ENCODE measurements at places on chromosomes 3 and 15.

GRCh38 chr3:195616681-195617080 is 32.9 kb upstream of the APOD start:
- no peak for DNase-seq

DNA sequence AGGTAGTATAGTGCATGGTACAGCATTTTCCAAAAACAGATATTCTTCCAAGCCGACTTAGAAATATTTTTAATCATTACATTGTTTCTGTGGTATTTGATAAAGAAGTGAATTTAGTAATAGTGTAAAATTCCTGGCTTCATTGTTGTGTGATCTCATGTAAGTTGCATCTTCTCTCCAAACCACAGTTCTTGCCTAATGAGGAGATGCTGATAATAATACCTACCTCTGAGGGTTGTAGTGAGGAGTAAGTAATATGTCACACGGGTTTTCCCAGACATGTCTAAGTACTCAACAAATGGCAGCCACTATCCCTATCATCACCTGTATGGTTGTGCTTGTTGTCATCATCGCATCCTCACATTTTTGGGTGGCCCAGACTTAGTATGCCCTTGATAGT is 167.3 kb downstream of the SLCO3A1 start:
- DNase-seq, result no peak

GRCh38 chr15:54884312-54884711 is 312.4 kb downstream of the RSL24D1 start:
- no peak for DNase-seq

GRCh38 chr3:46143951-46144473 is 64.1 kb downstream of the CCR1 start:
- no peak for DNase-seq

GRCh38 chr3:32414522-32415202 is 23.0 kb downstream of the CMTM7 start:
- no peak for DNase-seq

DNA sequence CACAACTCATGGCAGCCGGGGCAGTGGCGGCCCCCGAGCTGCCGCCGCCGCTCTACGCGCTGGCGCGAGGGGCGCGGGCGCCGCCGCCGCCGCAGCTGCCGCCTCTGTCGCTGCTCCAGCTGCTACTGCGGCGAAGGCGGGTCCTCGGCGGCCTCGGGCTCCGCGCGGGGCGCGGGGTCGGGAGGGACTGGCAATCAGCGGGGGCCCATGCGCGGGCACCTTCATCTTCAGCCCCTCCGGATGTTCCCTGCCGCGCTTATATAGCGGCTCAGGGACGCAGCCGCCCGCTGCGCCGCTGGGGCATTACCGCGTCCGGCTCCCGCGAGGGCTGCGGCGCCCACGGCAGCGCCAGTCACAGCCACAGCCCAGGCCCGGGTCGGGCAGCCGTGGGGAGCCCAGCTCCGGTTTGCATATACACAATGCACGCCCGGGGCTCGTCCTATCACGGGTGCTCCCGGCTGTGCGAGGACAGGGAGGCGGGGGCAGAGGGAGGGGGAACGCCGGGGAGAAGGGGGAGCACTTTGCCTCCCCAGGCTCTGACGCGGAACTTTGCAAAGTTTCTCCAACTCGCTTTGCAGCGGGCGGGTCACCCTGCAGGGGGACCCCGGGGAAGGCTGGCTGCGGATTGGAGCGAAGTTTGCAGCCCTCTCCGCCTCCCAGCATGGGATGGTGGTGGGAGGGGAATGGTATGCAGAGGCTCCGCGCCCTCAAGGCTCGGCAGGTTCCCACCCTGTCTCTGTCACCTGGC is at the start of gene VGLL3:
TSS of gene VGLL3 (minus strand) at position 416 of the 748 bp plus-strand sequence. CDS start at position 10, 406 bp downstream.
- DNase-seq, result peak; percentile 63

DNA sequence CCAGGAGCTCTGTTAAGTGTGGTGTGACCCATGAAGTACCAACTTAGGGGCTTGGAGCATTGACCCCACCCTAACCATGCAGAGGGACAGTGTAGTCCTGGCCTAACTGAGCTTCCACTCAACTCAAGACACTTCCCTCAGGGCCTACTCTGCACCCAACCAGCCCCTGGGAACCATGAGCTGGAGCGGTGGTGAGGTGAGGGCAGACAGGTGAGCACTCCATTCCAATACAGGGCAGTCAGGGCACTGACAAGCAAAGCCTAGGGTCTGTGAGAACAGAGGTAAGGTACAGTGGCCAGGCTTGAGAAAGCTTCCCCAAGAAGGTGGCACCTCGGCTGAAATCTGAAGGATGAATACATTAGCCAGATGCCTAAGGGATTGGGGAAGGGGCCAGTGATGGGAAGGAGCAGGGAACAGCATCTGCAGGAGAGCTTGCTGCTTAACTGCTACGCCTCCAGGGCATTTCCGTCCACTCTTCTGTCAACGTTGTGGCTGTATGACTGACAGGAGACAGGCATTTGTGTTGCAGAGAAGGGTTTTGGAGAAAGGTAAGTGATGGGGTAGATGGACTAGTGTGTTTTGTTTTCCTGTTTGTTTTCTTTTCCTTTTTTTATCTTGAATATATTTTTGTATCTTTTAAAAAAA is 243.5 kb upstream of the TRIM42 start:
- DNase-seq, result no peak

DNA sequence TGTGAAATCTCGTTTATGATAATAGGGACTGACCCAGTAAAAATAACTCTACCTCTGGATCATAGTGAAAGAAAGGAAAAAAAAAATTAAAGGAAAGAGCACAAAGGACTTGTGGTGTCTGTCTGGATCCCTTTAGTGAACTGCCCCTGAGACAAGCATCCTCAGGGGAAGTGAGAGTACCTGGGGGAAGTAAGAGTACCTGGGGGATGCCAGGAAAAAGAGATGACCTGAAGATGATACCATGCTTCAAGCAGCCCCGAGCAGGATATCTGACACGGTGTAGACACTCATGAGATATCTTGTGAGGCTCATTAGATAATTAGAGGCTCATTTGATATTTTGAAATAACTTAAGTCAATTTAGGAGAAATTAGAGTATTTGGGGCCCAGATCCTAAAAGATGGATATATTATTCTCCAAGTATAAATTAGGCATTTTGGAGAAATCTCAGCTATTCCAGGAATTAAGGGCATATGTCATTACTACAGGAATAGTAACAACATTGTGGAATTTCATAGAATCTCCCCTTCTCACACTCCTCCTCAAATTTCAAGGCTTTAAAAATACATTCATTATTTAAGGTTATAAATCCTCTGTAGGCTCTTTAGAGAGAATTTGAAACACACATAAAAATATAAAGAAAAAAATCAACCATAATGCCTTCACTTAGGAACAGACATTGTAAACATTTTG is 36.3 kb upstream of the PSMD6 start:
- no peak for DNase-seq

DNA sequence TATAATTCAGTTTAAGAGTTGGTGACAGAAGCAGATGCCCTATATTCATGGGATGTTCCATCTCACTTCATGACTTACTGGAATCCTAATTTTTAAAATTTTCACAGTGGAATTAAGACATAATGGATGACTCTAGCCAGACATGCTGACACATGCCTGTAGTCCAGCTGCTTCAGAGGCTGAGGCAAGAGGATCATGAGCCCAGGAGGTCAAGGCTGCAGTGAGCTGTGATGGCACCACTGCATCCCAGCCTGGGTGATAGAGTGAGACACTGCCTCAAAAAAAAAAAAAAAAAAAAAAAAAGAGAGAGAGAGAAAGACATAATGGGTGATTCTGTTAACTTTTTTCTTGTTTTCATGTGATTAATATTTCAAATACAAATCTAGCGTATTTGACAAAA is 123.6 kb downstream of the KLHL25 start:
- no peak for DNase-seq

DNA sequence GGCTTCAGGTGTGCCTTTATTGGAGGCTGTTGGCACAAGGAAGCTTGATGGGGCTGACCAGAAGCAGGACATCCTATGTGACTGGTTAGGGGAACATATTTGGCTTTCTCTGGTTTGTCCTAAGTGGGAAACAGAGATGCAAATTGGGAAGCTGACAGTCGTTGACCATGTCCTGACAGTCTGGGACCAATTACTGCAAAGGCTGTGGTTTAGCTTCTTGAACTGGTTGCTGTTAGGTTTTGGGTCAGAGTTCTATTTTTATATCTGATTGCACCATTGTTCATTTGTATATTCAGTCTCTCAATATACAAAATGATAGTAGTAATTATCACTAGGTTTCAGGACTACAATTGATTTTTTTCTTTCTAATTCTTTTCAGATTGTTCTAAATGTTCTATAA is 36.8 kb downstream of the SNTN start:
- no peak for DNase-seq

DNA sequence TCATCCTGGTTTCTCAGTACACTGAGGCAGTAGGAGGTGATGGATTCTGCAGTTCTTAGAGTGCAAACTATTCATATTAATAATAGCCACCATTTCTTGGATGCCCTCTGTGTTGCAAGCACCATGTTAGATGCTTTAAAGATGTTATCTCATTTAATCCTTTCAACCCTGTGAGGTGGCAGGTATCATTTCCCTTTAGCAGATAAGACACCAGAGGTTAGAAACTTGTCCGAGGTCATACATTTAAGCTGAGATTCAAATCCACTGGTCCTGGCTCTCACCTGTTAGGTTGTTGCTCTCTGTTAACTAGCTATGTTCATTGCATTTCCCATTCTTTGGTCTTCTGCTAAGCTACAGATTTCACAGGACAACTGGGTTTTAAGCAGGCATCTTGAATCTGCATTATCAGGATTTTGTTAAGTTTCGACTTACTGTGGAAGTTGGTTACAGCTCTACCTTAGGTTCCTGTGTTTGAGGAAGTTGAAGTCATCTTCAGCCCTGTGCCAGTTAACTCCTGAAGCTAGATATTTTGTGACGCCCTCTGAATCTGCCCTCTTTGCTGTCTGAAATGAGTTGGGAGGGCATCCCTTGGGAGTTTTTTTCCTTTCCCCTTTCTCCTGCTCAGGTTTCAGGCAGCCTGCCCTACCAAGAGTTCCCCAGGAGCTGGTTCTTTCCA is 6.4 kb downstream of the PDE8A start:
- DNase-seq, result no peak

DNA sequence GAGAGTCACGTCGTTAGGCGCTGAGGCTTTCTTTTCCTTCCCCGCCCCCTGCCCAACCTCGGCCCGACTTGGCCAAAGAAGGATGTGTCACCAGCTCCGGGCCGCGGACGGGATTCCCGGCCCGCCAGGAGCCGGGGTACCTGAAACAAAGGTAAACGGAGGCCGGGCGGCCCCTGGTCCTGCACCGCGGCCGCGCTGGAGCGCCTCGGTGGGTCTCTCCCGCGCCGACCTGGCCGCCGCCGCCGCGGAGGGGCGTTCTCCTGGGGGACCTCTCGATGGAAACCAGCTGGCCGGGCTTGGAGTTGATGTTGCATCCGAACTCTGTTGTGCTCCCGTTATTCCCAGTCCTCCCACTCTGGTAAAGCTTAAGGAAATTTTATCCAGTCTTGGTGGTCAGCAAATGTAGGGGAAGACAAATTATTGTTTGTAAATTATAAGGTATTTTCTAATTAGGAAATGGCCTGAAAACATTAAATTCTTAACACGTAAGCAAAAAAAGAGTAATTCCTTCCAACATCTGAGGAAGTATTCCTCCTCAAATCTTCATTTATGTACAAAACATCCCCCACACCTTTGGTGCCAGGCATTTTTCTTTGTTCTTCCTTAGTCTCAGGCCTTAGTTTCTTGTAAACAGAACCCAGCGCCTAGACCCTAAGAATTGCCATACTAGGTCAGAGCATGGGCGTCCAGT is 888 bp downstream of the PPP2R3A start:
- no peak for DNase-seq

- no peak for DNase-seq
Observed at GRCh38 chr3:101803173-101803782, 24.3 kb downstream of the NXPE3 start.

DNA sequence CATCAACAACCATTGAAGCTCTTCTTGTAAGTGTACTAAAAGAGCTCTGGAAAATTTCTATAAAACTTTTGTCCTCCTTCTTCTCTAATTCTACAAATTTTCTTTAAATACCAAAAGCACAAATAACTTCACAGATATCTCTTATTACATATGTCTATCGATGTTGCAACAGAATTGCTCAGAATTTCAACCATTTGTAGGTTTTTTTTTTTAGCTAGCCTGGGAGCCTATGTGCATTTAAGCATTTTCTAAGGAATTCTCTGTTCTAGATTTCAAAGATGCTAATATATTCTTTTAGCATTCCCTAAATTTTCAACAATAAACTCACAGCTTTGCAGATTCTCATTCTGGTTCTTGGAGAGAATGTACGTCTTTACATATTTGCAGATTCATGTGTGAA is 774.3 kb upstream of the NR2F2 start:
- no peak for DNase-seq

DNA sequence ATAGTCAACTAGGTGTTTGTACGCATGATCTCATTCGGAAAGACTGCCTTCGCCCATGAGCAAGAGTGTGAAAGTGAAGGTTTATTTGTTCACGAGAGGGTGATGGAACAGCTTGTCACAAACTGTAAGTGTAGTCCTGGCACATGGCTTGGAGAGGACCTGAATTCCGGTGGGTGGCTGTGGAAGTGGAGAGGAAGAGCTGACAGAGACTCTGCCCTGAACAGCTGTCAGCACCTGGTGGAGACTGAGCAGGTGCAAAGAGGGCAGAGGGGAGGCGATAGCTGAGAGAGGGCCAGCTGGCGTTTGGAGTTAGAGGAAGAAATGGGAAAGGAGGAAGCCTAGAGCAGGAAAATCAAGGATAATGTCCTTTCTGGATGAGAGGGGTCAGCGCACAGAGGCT is 155.7 kb downstream of the EEFSEC start:
- no peak for DNase-seq

- DNase-seq, result no peak
Observed at GRCh38 chr15:78425643-78426042, 12.4 kb upstream of the IREB2 start.

GRCh38 chr3:143360244-143360643 is 240.7 kb downstream of the CHST2 start:
- no peak for DNase-seq

DNA sequence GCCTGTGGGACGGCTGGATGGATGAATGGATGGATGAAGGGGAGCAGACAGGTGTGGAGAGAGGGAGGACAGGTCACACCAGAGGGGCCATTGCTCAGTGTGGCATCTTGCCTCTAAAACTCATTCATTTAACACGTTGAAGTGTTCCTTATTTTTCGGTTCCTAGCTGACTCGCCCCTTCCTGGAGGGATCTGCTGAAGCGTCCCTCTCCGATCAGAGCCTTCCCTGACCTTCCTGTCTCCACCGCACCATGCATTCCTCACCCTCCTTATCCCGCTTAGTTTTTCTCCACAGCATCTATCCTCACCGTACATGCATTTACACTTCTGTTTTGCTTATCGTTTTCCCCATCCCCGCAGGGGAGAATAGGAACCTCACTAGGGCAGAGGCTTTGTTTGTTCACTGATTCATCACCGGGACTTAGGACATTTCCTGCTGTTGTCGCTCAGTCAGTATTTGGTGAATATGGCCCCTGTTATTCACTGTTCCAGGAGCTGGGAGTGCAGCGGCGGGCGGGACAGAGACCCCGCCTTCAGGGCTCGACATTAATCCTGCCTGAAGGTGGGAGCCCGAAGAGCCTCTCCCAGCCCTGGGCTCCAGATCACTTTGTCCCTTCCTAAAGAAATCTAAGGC is 32.0 kb downstream of the FOXL2 start:
- DNase-seq, result no peak

- DNase-seq, result no peak
Observed at GRCh38 chr15:34753236-34753894, 1.4 kb downstream of the GJD2 start.
